Right renal pelvis (tissue), 4 donors: ENCODE measurements at places on chromosomes 5 and 9.

GRCh38 chr9:69637193-69637816, 34.9 kb downstream of the APBA1 start:
- no peak for DNase-seq

DNA sequence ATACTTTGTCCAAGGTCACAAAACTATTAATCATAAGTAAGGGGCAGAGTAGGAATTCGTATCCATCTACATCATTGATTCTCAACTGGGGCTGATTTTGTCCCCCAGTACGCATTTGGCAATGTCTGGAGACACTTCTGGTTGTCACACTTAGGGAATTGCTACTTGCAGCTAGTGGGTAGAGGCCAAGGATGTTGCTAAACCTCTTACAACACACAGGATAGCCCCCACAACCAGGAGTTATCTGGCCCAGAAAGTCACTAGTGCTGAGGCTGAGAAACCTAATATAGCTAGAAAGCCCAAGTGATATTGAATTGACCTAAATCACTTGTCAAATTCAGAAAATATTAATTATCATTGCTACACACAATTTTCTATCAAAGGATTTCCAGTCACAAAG, 120.4 kb upstream of the ABCA1 start:
- DNase-seq, result no peak

- DNase-seq, result no peak
Measured at GRCh38 chr5:35129921-35130485, 82.3 kb upstream of the AGXT2 start.

- DNase-seq, result no peak
Measured at GRCh38 chr5:141567513-141568117, 51.2 kb downstream of the DIAPH1 start.

GRCh38 chr9:122397749-122398148, 26.9 kb downstream of the PTGS1 start:
- DNase-seq, result no peak

GRCh38 chr5:171701100-171701541, 84.5 kb upstream of the SMIM23 start:
- DNase-seq, result no peak

DNA sequence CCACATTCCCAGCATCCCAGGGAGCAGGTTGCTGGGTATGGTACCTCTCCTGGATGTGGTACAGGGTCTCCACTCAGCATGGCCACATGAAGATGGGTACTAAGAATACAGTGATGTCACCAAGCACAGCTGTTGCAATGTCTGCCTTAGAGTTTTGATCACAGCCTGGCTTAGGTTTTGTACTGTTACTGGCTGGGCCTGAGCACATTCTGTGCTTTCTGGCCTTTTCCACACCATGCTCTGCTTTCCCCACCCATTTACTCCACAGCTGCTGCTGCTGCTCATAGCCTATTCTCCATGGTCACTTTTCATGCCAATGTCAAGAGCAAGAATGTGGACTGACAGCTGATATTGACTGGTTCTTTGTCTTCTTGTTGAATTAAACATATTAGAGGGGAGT, 481.9 kb downstream of the ARHGEF28 start:
- DNase-seq, result no peak

DNA sequence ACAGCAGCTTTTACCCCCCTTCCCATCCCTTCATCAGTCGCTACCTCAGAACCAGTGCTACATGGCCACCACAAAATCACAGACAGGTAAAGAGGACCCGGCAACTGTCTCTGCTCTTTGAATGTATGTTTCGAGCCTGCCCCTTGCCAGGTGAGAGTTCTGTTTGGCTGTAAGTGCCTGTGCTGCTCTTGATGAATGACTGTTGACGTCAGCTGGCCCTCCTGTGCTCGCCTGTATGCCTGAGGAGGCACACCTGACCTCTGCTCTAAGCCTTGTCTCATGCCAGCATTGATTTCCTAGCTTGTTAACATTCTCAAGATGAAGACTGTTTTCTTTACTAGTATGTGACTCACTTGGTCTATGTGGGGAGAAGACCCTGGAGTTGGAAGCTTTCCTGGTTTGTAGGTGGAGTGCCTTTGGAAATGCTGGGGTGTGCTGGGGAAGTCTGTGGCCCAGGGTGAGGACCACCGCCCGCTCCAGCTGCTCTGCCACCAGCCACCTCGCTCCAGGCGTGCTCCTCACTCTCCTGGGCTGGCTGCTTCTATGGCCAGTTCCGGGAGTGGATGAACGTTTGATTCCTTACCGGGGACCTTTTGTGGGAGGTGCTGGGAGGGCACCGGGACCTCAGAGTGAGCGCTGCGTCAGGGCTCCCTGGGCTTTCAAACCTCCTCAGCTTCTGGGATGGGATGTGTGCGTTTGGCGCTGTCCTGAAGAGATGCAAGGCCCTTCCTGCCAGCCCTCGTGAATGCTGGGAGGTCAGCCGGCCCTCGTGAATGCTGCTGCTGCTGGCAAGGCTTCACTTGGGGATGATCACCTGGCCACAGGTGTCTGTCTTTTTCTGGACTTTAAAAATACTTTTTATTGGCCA, 109.9 kb downstream of the EHMT1 start:
- no peak for DNase-seq

DNA sequence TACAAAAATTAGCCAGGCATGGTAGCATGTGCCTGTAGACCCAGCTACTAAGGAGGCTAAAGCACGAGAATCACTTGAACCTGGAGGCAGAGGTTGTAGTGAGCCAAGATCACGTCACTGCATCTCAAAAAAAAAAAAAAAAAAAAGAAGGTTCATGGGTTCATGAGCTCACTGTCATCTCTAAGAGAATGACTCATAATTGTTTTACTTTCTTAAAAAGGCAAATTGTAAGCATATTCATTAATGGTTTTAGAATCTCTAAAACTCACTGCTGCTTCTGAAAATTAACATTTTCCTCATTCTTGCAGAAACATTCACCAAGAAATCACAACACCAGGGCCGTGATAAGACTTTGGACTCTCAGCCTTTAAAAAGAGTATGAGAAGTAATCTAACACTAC, 103.6 kb downstream of the GNA14 start:
- no peak for DNase-seq

- DNase-seq, result peak; percentile 51
Measured at GRCh38 chr5:124790895-124791732, 44.7 kb upstream of the ZNF608 start.

GRCh38 chr5:6508931-6509330, 60.3 kb downstream of the UBE2QL1 start:
- no peak for DNase-seq

DNA sequence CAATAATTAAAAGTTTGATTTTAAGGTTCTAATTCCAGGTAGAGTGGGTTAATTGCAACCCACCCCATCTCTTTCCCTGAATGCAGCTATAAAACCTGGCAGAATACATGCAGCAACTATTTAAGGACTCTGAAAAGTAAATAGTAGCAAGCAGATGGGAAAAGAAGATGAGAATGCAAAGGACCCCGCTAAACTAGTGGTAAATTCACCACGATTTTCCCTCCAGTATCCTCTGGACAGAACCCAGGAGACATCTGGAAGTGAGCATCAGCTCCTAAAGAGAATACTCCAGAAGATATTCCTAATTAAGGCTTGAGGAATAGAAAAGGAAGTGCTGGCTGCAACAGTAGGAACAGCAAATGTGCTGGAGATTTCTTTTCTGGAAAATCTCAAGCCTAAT, 170.9 kb downstream of the FRMD3 start:
- DNase-seq, result no peak

DNA sequence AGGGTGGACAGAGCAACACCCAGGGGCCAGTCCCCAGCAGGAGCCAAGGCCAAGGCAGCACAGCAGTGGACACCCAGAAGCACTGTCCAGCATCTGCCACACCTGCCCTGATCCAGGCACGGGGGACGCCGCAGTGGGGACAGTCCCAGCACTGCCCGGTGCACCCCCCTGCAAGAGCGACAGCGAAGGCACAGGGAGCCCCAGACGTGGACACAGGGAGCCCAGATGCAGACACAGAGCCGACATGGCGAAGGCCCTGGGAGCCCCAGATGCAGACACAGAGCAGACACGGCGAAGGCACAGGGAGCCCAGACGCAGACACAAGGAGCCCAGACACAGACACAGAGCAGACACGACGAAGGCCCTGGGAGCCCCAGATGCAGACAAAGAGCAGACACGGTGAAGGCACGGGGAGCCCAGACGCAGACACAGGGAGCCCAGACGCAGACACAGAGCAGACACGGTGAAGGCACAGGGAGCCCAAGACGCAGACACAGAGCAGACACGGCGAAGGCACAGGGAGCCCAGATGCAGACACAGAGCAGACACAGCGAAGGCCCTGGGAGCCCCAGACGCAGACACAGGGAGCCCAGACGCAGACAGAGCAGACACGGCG, 4.3 kb downstream of the ANAPC2 start:
- no peak for DNase-seq

GRCh38 chr5:179414459-179415261, 69.4 kb upstream of the ADAMTS2 start:
- no peak for DNase-seq

GRCh38 chr5:139151902-139152301, 46.3 kb downstream of the SIL1 start:
- no peak for DNase-seq

DNA sequence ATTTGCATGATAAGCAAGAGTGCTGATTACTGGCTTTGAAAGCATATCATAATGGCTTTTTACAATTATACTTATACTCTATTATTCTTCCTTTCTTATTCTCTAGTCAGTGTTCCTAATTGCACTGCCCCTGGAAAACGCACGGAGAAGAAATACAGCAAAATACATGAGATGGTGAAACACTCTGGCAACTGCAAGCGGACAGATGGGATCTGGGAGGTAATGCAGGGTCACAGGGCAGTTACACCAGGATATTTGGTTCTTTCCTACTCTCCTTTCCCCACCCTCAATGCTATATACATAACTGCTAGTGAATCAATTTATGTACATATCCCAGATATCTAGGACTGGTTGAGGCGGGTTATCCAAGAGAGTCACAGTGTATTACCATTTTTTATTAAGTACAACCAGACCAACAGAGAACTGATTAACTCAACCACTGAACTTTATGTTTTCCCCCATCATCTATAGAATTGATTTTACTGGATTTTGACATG, 423.7 kb downstream of the ZSWIM6 start:
- no peak for DNase-seq

DNA sequence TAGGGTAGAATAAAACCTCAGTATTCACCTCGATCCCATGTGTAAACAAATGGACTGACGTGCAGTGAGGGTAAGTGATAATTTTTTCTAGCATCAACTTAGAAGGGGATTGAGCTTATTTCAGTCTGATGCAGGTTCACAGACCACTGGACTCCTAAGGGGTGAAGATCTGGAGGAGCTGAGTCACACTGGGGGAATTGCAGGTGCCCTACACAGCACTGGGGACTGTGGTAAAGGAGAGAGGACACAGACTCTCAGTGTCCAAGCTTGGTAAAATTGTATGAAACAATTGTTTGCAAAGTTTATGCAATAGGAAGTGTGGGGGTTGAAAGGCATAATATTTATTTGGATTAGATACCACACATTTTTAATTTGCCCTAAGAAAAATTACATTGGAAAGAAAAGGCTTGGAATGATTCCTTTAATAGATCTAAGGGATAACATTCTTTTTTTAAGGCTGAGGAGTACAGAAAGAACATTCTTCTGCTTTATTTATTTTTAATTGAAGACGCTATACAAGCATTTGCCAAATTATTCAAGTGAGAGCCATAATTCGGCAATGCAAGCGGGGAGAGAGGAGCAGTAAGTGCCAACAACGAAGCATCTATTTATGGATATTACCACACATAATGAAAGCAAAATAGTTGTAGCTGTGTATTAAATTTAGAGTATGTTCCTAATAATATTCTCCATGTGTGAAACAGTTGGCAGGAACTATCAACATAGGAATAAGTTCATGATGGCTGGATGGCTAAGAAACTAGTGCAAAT, 766.9 kb upstream of the ADAMTS16 start:
- no peak for DNase-seq

DNA sequence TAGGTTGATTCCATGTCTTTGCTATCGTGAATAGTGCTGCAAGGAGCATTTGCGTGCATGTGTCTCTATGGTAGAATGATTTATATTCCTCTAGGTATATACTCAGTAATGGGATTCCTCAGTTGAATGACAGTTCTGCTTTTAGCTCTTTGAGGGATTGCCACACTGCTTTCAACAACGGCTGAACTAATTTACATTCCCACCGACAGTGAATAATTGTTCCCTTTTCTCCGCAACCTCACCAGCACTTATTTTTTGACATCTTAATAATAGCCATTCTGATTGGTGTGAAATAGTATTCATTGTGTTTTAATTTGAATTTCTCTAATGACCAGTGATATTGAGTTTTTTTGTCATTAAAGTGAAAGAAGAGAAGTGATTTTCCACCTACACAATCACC, 18.5 kb downstream of the IFNA5 start:
- no peak for DNase-seq

- no peak for DNase-seq
Measured at GRCh38 chr9:106228861-106229260, 534.5 kb downstream of the TMEM38B start.

- no peak for DNase-seq
Measured at GRCh38 chr5:34055667-34056066, 12.7 kb upstream of the C1QTNF3 start.
